ENCODE measurements at places on chromosomes 3 and 15.

DNA sequence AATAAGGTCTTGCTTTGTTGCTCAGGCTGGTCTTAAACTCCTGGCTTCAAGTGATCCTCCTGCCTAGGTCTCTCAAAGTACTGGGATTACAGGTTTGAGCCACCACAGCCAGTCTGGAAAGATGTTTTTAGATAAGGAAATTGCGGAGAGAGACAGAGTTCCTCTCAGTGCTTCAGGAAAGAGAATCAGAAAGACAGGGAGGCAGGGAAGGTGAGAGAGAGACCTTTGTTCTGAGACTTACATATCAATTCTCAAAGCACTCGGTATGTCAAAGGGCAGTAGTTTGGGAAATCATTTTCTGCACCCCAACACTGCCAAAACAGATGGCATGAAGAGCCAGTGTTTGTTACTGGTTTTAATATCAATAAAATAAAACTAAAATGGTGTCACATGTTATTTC lies 13.1 kb upstream of the GCNT3 start:
- DNase-seq = no peak

DNA sequence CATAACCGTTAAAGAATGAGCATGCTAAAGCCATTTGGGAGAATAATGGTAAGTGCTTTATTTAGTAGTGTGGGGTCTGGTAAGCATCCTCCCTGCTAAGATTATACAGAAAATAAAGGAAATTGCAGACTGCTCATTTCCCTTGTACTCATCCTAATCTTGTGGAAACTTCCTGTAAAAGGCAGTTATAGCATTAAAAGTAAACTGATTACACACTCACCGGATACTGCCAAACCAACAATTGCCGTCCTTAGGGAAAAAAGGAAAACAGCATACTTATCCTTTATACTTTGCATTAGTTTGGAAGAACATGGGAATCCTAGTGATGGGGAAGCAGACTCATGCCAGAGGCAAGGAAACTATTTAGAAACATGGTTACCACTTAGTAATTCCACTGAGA lies 5.3 kb upstream of the SPRED1 start:
- no peak for DNase-seq

GRCh38 chr15:77631745-77632533 lies 773 bp downstream of the LINGO1 start:
- peak; percentile 31 for DNase-seq

DNA sequence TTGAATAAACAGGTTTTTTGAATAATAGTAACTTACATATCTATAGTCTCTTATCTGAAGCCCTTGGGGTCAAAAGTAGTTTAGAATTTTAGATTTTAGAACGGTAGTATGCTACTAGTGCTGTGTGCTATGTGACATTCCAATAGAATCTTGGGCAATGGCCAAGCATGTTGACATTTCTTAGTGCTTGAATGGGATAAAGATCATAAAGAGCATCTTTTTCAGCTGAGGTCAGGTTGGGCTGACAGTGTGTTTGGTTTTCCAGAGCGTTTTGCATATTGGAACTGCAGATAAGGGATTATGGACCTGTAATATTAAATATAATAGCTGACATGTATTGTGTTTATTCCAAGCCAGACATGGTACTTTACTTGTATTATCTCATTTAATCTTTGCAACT lies 32.1 kb downstream of the CNTN4 start:
- DNase-seq = no peak

DNA sequence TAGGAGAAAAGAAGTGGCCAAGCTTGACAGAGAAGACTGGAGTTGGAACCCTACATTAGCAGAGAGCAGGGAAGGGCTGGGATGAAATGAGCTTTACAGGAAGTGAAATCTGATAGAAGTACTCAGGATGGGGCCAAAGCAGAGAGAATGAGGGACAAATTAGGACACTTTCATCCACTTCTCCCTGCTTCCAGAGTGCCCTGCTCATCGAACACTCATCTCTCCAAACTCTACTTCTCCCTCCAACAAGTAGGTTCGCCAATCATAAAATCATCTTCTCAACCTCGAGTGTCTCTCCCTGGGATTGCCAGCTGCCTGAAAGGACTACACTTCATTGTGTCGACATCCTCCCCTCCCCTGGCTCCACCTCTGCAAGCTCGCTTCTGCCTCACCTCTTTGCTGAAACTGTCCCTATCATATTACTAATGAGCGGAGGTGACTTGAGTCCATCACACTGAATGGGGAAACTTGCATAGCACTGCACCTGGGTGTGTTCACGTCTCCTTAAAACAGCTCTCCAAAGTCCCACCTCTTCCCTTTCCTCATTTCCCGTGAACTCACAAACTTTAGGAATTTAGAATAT lies 365.8 kb downstream of the FOXP1 start:
- no peak for DNase-seq

DNA sequence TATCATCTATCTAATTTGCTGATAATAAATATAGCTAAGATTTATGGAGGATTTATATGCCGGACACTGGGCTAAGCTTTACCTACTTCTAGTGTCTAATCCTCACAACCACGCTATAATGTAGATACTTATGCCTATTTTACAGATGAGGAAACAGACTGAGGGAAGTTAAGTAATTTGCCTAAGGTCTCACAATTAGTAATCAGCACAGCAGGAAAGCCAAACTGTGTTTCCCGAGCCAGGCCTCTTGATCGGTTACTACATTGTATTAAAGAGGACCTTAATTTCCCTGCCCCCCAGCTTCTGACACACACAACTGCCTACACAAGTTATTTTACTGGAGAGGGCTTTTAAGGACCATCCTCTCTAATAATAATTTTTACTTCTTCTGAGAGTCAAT lies 40.9 kb downstream of the ONECUT1 start:
- DNase-seq = peak; percentile 44

DNA sequence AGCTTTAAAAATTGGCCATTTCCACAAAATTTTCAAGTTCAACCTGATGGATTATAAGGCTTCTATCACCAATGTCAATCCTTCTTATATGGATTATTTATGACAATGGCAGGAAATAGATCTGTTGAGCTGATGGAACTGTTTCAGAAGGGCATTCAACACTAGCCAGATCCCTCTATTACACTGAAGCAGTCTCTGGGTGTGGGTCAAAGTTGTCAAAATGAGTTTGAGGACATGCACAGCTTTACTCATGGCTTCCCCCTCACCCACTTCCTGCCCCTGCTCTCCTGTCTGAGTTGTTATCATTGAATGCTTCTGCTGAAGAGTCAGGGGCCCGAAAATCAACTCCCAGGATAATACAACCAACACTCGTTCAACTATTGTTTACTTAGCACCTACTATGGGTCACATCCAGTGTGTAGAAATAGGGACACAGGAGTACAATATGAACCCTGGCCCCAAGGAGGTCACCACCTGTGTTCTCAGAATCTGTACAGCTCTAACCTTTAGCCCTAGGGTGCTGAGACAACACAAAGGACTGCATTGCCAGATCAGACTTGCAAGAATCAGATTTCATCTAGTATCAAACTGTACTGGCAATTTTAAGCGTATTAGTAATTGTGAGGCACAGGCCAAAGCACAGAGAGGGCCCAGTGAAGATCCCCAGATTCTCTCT lies 41.7 kb upstream of the FAM3D start:
- no peak for DNase-seq

DNA sequence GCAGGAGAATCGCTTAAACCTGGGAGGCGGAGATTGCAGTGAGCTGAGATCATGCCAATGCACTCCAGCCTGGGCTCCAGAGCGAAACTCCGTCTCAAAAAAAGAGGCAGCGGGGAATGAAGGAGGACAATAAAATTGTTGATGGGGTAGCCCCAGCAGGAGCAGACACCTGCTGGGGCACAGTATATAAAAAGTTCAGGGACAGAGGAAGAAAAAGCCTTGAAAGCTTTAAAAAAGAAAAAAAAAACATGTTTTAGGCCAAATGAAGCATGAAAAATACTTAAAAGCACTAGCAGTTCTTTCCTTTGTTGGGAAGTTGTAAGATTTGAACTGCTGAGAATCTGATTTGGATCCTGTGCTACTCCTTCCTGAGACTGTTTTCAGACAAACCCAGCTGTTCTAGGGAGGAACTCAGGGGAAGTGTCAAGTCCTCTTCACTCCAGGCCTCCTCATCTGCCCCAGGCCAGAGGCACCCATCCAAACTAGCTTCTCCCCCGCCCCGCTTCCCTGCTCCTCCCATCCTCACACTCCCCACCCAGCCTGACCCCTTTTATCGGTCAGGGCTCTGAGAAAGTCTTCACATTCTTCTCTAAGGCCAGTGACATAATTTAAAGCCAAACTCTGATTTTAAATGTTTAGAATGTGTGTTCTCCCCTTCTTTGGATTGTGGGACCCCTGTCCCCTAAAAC lies 4.9 kb downstream of the IL17RD start:
- DNase-seq = no peak

DNA sequence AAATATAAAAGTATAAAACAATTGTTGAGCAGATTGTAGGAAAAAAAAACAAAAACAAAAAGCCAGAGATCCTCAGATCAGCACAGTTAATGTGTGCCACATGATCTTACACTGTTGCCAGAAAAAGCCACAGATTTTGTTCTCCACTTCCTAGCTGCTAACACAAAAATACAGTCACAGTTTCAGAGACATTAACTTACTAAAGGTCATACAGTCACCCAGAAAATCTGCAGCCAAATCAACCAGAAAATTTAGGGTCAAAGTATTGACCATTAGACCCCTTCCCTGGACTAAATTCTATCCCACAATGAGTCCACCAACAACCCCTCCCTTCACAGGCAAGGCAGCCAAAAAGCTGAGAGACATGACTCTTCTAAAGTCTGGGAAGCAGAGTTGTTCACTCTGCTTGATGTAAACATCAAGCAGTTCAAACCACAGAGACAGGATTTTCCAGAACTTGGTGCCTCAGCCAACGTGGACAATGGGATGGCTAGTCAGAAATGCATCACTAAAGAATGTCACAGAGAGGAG lies 59.1 kb downstream of the SST start:
- DNase-seq = no peak

DNA sequence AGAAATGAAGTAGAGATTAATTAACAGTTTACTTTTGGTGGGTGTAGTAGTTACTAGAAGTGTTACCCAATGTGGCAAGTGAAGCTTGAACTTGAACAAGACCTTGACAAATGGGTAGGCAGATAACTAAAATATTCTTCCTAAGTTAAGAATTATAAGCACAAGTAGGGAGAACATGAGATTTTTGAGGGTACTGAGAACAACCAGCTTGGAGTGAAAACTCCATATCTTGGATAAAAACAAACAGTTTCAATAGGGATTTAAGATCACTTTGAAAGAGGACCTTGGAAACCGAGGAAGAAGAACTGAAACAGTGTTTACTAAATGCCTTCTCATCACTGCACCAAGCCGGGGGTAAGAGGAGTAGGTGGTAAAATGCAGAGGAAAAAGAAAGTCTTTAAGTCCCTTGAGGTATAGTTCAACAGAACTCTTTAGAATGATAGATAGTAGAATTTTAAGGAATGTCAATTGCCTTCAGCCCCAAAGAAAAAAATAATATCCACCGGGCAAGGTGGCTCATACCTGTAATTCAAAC lies 496.7 kb downstream of the NAALADL2 start:
- DNase-seq = no peak

GRCh38 chr3:23324745-23325144 lies 121.6 kb downstream of the UBE2E2 start:
- DNase-seq = peak; percentile 64

GRCh38 chr3:49511639-49512038 lies 41.6 kb downstream of the DAG1 start:
- DNase-seq = no peak

DNA sequence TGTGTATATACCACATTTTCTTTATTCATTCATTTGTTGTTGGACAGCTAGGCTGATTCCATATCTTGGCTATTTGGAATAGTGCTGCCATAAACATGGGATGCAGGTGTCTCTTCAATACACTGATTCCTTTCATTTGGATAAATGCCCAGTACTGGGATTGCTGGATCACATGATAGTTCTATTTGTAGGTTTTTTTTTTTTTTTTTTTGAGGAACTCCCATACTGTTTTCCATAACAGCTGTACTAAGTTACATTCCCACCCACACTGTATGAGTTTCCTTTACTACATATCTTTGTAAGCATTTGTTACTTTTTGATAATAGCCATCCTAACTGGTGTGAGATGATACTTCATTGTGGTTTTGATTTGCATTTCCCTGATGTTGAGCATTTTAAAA lies 437.7 kb downstream of the DIPK2A start:
- no peak for DNase-seq

GRCh38 chr15:60057554-60057953 lies 53.4 kb downstream of the FOXB1 start:
- peak; percentile 6 for DNase-seq

DNA sequence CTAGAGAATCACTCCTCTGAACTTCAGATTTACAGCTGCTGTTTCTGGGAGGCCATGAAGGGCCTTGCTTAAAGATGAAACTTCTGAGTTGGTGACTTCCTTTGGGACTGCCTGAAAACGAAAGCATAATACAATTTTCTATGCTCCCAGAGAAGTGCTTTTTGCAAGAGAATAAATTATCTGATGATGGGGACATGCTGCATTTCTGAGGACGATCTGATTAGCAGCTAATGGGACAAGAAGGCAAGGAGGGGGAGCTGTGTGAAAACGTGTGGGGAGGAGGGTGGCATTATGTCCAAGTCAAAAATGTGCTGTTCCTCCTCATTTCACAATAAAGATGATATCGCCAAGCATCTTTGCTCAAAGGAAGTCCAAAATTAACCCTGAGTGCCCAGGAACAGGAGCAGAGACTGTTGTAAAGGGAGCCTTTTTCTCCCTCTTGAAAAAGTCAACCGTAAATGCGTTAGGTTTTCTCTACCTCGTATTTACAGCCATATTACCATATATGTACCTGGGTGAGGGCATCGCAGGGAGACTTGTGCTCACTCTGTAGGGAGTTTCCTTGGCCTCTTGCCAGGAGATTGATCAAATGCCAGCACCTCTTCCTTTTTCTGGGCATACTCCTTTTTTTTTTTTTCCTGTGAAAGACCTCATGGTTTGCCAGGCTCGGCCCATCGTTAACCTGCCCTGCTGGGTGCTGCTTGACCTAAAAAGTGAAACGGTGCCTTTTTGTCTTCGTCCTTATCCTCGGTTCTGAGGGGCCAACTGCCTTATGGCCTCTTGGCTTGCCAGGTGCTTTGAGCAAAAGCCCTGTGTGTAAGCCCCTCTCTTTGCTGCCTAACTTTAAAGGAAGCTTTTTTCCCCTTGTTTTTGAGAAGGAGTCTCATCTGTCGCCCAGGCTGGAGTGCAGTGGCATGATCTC lies 11.5 kb downstream of the ITPR1 start:
- peak; percentile 71 for DNase-seq

DNA sequence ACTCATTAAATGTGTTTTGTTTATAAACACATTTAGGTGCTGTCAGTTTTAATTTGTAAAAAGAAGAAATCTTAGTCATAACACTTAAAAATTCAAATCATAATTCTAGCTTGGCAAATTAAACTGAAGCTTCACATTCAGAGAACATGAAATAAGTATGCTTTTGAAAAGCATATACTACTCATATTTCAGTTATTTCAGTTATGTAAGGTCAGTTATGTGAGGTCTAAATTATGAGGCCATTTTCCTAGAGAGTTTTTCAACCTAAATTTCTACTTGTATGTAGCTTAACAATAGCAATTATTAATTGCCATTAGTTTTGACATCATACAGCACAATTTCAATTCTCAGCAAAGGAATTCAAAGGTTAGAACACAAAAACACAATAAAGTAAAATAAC lies 465.0 kb downstream of the PLOD2 start:
- no peak for DNase-seq

- no peak for DNase-seq
Measured at GRCh38 chr3:115321400-115321805, 174.3 kb upstream of the ZBTB20 start.

- DNase-seq = no peak
Measured at GRCh38 chr15:99095626-99096025, 9.3 kb upstream of the SYNM start.
